ENCODE measurements at places on chromosomes 5 and 9.
A peak's percentile ranks its signal among the peaks of the same experiment; 100 is the strongest.

DNA sequence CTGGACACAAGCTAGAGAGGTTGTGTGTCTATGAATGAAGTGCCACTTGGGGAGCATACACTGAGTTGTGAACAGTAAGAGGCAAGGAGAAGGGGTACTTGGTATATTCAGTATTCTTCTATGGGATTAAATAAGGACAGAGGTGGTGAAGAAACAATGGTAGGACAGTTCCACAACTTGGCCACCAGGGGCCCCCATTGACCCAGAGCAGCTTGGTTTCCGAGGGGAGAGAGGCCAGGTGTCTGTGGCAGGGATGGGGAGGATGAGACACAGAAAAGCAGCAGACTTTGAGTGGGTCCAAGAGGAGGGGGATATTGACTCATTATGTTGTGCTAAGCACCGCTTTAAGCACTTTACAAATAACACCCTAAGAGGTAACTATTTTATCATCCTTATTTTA, 220.6 kb downstream of the MELK start:
- no peak for DNase-seq

DNA sequence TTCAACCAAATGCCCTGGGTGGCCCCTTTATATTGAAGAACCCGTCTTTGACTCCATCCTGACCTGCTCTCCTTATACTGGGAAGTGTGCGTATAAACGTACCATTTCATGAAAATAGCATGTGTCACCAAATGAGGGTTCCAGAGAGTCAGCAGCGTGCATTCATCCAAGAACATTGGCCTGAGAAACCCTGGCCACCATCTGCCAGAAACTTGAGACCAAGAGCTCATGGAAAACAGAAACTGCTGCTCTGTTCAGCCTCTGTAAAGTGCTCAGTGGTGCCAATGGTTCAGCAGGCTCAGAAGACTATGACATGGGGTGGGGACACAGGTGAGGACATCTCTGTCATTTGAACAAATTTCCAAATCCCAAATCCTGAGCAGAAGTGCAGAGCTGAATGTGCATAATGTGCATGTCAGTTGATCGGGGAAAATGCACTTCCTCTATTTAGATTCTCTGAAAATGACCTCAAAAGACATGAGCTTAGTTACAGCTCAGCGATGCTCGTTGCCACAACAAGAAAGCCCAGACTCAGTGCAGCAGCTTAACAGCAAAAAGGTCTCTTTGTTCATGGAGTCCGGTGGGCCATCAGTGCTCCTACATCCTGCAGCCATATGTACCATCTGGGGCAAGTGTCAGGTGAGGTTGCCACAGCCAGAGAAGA, 176.1 kb downstream of the ATPSCKMT start:
- no peak for DNase-seq

- no peak for DNase-seq
Measured at GRCh38 chr5:28710360-28710759, 1672.0 kb upstream of the CDH9 start.

DNA sequence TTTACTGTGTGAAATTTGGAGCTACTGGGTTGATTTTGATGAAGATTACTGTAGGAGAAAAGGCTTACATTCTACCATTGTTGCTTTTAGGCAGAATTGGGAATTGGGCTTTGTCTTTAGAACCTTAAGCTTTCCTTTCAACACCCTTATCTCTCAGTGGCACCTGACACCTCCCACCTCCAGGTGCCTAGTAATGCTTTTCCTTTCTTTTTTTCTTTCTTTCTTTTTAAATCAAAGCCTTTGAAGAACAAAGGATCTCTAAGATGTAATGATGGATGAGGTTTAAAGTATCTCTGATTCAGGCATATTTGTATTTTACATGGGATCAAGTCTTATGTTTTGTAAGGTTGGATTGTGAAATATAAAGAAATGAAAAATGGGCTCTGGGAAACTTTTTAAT, 2.9 kb upstream of the ADGRV1 start:
- DNase-seq: no peak

GRCh38 chr9:90024409-90024808, 419.6 kb downstream of the GADD45G start:
- DNase-seq: no peak

DNA sequence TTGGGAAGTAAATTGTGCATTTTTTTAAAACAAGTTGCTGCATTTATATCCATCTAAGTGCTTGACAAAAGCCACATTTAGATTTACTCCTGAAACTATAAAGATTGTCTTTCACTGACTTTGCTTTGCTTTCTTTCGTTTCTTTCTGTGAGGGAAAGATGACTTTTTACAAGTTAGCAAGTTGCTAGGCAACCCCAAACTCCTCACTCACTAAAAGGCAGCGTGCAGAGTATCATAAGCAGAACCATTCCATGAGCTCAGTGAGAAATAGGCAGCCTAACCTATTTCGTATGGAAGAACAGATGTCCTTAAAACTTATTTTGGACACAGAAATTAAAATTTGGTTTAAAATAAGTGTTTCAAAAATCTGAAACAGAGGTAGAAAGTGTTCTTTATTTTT, 29.0 kb downstream of the KLF9 start:
- no peak for DNase-seq

DNA sequence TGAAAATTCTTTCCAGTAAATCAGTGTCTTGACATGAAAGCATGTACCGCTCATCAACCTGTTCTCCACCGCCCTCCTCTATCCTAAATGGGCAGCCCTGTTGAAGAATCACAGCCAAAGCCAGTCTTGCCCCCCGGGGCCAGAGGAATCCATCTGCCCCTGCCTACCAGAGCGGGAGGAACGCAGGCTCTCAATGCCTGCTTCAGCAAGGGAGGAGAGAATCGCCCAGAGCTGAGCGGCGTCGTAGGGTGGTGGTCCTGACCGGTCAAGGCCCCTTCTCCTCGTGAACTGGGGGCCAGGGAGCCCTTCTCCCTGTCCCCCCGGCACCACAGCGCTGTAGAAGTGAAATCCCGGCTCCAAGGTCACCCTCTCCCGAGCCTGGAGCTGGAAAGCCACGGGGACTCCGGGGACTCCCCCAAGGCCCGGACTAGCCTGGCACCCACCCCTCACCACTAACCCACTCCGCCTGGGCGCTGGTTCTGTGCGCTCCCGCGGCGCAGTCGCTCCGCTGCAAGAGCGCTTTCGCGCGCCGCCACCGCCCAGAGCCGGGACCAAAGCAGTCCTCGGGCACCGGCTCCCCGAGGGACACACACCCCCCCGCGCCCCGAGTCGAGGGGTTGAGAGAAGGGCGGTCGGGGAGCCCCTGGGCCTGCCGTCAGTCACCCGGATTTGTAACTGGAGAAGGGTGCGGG, 718 bp upstream of the TMEM215 start:
- no peak for DNase-seq

DNA sequence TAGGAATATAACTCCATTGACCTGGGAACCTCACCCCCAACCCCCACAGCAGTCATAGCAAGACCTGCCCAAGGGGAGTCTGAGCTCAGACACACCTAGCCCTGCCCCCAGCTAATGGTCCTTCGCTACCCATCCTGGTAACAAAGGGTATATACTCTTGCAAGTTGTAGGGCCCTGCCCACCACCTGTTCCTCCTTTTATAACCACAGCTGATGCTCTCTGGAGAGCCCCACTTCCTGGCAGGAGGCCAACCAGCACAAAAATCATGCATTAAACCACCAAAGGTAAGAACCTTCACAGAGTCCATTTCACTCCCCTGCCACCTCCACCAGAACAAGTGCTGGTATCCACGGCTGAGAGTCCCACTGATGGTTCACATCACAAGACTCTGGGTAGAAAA, 1195.3 kb upstream of the SEMA6A start:
- DNase-seq: no peak

DNA sequence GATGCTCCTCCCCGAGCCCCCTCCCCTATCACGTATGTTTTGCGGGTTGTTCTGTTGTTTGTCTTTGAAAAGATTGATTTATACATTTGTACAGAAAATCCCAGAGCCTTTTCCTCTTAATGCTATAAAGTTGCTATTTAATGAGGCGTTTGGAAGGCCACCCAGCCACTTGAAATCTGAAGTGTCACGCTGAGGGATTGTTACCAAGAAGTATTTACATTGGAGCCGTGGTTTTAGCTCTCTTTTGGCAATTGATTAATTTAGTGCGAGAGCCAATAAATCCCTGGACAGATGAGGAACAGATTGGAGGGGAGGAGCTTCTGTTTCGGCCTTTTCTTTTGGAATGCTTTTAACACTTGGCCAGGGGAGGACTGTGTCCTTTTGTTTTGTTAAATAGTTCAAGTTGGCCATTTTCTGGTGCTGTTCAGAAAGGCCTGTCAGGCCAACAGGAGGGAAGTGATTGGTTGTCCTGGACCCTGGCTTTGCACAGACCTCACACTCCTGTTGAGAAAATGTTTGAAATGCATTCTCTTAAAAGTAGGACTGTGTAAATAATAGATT, 250.2 kb downstream of the PDZD2 start:
- no peak for DNase-seq

- DNase-seq: no peak
Measured at GRCh38 chr5:37902323-37902722, 62.5 kb upstream of the GDNF start.

DNA sequence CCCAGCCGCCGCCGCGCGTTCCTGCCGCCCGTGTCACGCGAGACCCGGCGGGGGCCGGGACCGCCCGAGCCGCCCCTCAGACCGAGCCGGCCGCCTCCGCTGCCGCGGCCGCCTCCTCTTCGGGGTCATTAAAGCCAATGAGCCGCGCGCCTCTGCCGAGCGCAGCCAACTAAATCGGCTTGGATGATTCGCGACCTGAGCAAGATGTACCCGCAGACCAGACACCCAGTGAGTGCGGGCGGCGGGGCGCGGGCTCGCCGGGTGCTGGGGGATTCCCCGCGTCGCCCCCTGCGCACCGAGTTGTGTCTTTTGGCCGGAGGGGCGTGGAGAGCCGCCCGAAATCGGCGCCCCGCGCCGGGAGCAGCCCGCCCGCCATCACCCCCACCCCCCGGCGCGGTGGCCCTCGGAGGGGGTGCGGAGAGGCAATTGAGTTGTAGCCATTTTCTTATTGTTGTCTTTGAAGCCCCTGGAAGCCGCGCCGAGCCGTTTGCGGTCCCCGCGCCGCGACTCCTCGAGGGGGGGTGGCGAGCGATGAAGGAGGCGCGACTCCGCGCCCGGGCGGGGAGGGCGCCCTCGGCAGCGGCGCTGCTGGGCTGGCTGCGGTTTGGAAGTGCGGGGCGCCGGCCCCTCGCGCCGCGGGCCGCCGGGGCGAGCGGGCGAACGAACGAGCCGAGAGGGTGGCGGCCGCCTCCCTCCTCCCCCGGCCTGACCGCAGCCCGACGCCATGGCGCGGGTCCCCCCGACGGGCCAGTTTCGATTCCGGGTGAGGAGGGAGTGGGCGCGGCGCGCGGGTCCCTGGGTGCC, 1.0 kb downstream of the TLE4 start:
- DNase-seq: peak; percentile 35

- DNase-seq: no peak
Measured at GRCh38 chr9:8904771-8905515, 1105.4 kb upstream of the DMAC1 start.

GRCh38 chr9:4276856-4277255, 23.0 kb downstream of the GLIS3 start:
- DNase-seq: no peak

GRCh38 chr9:69223605-69224004, 49.5 kb downstream of the TJP2 start:
- peak; percentile 57 for DNase-seq
